Brain (organoid and tissue), 16 donors: ENCODE measurements at places on chromosomes 3 and 15.

DNA sequence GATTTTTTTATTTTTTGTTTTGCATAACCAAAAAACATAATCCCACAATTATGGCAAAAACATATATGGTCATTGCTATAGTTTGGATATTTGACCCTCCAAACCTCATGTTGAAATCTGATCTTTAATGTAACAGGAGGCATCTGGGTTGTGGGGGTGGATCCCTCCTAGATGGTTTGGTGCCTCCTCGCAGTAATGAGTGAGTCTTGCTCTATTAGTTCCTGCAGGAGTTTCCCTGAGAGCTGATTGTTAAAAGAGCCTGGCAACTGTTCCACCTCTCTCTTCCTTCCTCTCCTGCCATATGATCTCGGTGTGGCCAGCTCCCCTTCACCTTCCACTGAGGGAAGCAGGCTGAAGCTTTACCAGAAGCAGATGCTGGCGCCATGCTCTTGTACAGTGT is 33.2 kb upstream of the TRIM59 start:
- no peak for DNase-seq

DNA sequence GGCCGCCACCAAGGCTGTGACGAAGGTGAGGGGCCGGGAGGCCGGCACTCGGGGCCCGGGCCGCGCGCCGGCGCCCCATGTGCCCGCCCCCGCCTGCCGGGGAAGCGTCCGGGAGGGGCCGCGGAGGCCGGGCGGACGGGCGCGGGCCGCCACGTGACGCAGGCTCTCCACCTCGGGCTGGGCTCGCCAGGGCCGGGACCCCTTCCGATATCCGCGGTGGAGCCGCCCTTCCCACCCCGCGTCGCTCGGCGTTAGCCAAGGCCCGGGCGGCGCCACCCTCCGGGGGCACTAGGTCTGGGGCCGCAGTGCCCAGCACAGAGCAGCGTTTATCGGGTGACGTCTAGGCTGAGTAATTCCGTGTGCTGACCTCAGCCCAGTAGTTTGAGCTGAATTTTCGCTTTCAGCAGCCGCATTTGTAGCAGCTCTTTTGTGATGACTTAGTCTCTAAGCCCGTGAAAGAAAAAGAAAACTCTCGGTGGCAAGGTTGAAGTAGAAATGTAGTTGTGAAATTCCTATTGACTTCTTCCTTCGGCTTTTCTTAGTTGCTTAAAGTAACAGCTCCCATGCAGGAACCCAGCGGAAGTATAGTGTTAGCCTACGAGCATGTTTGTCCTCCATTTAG is 885 bp downstream of the CDV3 start:
- DNase-seq = peak; percentile 59

GRCh38 chr3:124582621-124583395 is 147.4 kb upstream of the UMPS start:
- no peak for DNase-seq

- no peak for DNase-seq
These were observed 375.9 kb downstream of the MCTP2 start for GRCh38 chr15:94607176-94607654.

DNA sequence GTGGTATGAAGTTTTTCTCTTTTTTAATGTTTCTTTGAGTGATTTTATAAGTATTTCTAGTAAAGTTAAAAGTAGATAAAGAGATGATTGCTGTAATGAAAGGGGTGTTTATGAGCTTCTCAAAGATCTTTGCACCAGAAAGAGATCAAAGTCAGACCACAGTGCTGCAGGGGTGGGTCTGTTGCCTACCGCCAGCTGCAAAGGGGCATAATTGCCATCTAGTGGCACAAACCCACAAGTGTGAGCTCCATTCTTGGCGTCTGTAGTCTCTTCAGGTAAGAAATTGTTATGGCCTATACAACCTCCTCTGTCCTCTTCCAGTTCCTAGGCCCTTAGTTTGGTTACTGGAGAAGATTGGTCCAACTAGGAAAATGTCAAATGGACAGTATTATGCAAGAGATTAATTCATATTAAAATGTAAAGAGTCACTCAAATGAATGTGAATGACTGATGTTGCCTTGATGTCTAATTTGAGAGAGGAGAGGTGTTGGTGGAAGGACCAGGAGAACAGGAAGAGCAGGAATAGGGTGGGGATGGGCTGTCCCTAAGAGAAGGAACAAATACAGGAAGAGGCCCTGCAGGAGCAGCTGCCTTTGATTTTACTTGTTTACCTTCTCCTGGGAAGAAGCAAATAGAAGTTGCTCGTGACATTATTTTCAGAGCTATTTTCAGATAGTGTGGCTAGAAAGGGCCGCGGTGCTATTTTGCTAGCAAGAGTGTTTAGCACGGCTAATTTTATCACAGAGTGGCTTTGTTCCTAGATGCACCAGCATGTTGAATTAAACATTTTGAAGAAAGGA is 53.0 kb upstream of the GSK3B start:
- no peak for DNase-seq
